ENCODE measurements at places on chromosomes 6 and 20. TPM values are rescaled to one million over a fixed set of nuclear protein-coding genes. Genes with fewer than 3 reads are reported as not detected.

Gene RGS17
- 3.3 TPM for total RNA-seq

DNA sequence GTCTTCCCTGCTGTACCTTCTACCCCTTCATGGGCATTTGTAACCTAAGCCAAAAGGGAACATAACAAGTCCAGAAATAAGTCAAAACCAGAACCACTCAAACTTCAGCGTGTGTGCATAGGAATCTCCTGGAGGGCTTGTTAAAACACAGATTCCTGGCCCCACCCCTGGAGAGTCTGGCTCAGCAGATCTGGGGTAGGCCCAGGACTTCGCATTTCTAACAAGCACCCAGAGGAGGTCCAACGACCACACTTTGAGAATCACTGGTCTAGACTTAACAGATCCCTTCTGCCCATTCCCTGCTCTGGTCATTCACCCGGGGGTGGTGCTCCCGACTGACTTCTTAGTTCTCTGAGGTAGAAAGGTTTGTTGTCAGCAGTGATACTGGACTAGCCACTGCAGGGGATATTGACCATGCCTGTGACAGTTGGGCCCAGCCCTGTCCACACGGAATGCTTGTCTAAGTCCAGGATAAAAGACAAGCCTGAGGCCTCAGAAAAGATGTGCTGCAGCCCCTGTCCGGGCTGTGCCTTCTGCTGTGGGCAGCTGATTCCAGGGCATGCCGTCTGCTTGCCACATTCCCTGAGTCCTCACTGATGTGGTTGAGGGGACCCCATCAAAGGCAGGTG is 68.6 kb downstream of the SYNJ2 start:
- DNase-seq: no peak

DNA sequence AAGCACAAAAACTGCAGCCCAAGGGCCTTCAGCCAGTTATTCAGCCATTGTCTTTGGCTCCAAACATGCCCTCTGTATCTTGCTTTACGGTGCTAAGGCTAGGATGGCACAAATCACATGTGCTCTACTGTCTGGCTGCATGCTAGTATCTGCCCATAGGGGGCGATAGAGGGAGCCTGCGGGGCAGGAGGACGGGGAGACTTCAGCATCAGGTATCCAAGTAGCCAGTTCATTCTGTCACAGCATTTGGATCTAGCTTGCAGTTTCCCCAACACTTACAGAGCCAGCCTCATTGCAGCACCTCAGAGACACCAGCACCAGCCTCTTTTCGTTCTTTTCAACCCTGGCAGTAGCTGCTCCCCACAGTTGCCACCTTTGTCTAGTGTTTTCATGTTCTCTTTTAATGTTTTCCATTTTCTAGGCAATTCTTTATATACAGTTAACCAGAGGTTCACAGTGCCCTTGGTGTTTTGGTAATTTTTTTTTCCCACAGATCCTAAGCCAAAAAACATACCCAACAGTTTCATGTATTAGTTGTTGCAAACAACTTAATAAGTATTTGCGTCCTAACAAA is 705.9 kb downstream of the PTPRT start:
- DNase-seq: no peak

GRCh38 chr6:39902136-39902535 is 32.1 kb downstream of the MOCS1 start:
- DNase-seq: no peak

DNA sequence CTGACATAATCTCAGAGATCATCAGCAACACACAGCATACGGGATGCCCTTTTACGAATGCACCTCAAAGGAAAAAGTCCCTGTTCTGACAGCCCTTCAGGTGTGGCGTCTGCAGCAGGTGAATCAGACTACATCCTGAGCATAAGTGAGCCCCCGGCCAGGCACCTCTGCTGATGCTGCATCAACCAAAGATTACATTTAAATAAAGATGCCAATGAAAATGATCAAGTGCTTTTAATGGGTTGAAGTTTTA is 58.7 kb downstream of the INSM1 start:
- DNase-seq: no peak

Gene PM20D2
- 13.6 TPM for total RNA-seq

GRCh38 chr6:3308106-3308505 is 49.4 kb downstream of the PSMG4 start:
- DNase-seq: no peak

Gene LY86
- total RNA-seq: 1.8 TPM

- no peak for DNase-seq
These were observed 405.8 kb downstream of the CDH4 start for GRCh38 chr20:61657721-61658377.

GRCh38 chr20:55333798-55334197 is 671.5 kb downstream of the CBLN4 start:
- no peak for DNase-seq

DNA sequence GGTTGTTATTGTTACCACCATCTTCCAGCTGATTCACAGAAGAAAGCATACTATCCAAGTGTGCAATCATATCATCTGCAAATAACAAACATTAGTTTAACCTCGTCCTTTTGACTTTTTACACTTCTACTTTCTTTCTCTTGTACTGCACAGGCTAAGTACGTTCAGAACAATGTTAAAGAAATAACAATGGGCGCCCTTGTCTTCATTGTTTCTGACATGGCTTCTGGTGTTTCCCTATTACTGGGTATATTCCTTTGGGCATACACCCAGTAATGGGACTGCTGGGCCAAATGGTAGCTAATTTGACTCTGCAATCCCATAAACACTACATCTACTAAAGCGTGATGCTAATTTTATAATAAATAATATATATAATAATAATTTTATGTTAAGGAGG is 146.7 kb downstream of the GJA10 start:
- DNase-seq: no peak

- DNase-seq: no peak
These were observed 223.2 kb downstream of the PRL start for GRCh38 chr6:22073516-22074198.

DNA sequence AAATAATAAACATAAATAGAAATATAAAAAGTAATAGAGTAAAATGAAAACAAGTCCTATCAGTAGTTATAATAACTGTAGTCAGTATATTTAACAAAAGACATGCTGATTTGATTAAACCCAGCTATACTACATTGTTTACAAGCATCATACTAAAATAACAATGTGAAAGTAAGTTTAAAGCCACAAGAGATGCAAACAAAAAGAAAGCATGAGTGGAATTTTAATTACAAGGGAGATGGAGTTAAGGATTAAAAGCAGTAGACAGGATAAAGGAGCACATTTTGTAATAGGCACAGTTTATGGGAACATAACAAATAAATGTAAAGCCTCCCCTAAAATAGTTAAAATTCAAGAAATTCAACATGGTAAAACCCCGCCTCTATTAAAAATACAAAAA is 41.5 kb downstream of the SENP6 start:
- no peak for DNase-seq

- no peak for DNase-seq
These were observed 255.5 kb downstream of the TBC1D7 start for GRCh38 chr6:13072686-13073347.

Gene ZNF334
- 18.7 TPM for total RNA-seq

Gene PDYN
- total RNA-seq: not detected

- DNase-seq: no peak
These were observed 173.6 kb downstream of the CDC5L start for GRCh38 chr6:44561060-44561623.

Gene GHRH
- total RNA-seq: not detected

DNA sequence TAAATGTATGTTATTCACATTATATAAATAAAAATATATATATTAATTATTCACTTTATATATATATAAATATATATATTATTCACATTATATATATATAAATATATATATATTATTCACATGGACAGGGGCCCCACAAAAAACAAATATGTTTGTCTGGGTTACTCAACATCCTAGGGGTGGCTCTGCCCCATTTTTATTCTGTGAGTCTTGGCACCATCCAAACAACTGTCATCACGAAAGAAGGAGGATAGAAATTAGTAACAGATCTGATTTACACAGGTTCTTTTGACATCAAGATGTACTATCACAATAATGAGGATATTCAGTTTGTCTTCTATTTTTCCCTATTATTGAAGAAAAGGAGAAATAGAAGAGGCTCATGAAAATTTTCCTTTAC is 187.3 kb downstream of the GPX5 start:
- DNase-seq: no peak

Measured in ureter (tissue), 1 donor.